Activated CD8-positive, alpha-beta memory T cell treated with anti-CD3 and anti-CD28 coated beads for 36 hours (primary cell): ENCODE measurements at places on chromosomes 6 and 20. TPM values are rescaled to one million over a fixed set of nuclear protein-coding genes. Genes with fewer than 3 reads are reported as not detected.

Gene NKX2-4
- not detected for total RNA-seq

Gene LAMA2
- 0.72 TPM for total RNA-seq

Gene MUCL3
- not detected for total RNA-seq

Gene RIPOR3
- not detected for total RNA-seq

Gene NKAPL
- total RNA-seq, result 0.40 TPM

Gene ZNF334
- 2.3 TPM for total RNA-seq

Gene CD93
- total RNA-seq, result 0.36 TPM

Gene DLL1
- total RNA-seq, result 0.25 TPM

Gene IPCEF1
- 13.3 TPM for total RNA-seq

Gene HSPA1L
- 2.7 TPM for total RNA-seq

Gene CCN6
- not detected for total RNA-seq

Gene ARMH2
- not detected for total RNA-seq

Gene ERVFRD-1
- total RNA-seq, result not detected

Gene DDX39B
- total RNA-seq, result 611 TPM

Gene SLPI
- not detected for total RNA-seq

Gene PGC
- not detected for total RNA-seq

Gene PDYN
- not detected for total RNA-seq
